ENCODE measurements at places on chromosomes 2 and 18.

DNA sequence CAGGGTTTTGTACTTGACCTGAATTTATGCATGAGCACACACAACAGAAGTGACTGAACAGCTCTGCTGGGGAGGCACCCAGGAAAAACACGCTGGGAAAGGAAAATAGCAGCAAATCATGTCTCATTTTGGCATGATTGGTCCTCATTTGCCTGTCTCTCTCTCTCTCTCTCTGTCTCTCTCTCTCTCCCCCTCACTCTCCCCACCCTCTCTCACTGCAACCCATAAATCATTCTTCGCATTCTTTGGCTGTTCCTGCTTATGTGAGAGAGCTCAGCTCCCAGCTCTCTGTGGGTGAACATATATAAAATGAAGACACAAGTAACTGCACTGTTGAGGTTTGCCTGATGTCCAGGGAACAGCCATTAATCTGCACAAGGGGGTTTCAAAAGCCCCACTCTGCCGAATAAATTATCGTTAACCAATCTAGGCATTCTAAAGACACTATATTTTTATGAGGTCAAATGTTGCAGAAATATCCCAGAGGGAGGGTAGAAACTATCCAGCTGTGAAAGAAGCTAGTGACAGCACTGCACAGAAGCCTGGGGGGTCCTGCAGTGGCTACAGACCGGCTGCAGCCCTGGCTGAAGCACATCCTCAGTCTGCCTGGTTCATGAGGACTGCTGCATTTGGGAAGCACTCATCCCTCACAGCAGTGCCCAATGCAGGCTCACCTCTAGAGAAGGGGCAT, 260.3 kb downstream of the AFF3 start:
- DNase-seq, result no peak

- DNase-seq, result no peak
Observed at GRCh38 chr2:8652774-8653426, 29.0 kb upstream of the ID2 start.

DNA sequence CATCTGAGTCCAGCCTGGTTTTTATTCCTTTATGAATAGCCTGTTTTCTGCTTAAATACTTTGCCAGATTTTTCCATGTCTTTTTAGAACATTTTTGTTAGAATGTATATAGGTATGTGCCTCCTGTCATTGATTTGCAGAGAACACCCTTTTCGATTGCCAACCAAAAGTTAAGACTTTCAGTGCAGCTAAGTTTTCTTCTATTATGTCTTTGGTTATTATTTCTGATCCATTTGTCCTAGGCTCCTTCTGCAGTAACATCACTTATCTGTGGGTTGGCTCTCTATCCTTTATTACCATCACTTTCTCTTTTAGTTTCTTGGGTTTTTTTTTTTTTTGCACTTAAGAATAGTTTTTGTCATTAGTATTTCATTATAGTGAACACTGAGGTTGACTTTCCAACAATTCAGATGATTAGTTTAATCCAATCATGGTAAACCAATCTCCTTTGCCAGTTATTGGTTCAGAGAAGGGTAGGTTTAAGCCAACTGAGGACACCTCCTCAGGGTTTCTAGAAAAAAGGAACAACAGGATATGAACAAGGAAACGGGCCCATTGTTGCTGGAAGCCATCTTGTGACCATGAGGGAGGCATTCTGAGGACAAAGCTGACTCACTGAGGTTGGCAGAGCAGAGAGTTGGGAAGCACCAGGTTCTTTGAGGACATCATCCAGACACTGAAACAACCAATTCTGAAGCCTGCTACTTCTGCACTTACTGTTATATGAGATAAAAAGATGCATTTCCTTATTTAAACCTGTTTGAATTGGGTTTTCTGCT, 37.9 kb upstream of the GBX2 start:
- DNase-seq, result no peak

DNA sequence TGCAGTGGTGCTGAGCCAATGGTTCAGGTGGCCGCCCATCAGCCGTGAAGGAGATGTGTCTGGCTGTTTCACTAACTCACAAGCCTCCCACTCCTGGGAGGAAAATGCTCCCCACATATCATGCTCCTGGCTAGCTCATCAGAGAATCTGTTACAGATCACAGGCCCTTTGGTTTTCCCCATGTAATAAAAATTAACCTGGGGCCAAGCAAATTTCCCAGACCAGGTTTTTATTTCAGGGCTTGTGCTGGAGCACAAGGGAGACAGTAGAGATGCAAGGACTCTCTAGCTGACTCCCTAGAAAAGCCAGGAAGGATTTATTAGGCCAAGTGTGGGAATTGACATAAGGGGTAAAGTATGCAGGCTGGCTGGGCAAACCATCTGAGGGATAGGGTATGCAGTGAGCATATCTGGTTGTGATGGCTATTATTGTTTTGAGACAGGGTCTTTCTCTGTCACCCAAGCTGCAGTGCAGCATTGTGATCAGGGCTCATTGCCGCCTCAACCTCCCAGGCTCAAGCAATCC, 40.6 kb upstream of the CCBE1 start:
- no peak for DNase-seq

- DNase-seq, result no peak
Observed at GRCh38 chr2:156810094-156810493, 373.9 kb downstream of the GPD2 start.

DNA sequence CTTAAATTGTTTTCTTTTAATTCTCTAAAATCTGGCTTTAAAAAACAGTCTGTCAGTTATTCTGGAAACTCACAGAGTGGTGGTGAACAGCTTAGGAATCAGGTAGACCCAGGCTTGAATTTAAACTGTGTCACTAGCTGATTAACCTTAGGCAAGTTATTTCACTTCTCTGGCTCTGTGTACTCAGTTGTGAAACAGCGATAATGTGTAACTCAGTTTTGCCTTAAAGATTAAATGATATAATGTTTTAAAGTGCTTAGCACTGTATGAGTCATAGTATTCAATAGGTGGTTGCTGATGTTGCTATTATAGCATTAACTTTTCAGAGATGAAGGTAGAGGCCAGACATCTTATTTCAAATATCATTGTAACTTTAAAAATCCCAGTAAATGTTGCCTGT, 40.7 kb downstream of the PKP4 start:
- DNase-seq, result no peak

GRCh38 chr2:84537251-84537650, 21.0 kb downstream of the DNAH6 start:
- no peak for DNase-seq

DNA sequence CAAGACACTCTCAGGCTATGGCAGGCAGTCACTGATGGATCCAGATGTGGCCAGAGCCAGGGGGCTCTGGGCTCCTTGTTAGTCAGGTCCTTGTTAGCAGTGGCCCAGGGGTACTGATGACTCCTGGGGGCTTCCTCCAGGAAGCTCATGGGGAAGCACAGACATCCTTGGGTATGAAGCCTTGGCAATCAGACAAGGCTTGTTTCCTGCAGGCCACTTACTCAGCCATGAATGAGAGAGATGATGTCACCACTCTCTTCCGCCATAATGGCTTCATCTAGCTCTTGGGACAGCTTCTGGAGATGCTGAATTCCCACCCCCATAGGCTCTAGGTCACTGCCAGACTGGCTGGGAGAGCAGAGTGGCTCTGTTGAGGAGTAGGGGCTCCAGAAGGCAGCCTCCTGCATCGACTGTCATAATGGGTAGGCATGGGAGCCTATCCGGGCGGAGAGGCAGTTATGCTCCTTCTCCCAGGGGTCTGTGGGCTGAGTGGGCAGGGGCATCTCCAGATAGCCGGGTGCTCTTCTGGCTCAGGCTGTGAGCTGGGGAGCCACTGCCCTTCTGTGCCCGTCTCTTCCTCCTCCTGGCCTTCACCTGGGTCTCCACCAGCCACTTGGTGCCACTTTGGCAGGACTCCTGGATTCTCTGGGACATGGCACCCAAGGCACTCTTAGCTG, 40.2 kb upstream of the BMPR2 start:
- no peak for DNase-seq

DNA sequence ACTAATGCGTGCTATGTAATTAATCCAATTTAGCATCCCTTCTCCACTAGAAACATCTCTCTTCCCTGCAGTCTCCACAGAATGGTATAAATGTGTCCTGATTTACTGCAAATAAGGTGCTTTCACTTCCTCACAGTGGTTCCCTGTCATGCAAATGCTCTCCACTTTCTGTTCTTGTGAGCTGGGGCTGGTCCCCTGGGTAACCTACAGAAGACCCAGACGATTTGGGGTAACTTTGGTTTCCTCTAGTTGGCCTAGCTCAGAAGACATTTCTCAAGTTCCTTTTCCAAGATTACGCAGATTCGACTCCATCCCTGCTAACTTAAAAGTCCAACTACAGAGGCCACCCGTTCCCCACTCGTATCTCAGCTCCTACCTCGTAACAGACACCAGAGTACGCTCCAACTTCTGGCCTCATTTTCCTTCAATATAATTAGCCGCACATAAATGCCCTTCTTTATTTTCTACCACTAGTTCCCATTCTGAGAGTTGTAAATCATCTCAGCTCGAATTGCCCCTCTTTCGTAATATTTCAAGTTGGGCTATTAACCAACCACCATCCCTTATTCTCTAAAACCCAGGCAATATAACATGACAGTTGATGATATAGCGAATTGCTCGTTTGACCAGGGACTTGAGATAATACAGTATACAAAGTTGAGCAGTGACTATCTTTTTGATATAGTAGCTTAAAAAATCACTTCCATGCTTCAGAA, 28.8 kb upstream of the NEDD4L start:
- DNase-seq, result peak; percentile 56

GRCh38 chr2:45452866-45453265, 158.2 kb downstream of the SRBD1 start:
- no peak for DNase-seq

DNA sequence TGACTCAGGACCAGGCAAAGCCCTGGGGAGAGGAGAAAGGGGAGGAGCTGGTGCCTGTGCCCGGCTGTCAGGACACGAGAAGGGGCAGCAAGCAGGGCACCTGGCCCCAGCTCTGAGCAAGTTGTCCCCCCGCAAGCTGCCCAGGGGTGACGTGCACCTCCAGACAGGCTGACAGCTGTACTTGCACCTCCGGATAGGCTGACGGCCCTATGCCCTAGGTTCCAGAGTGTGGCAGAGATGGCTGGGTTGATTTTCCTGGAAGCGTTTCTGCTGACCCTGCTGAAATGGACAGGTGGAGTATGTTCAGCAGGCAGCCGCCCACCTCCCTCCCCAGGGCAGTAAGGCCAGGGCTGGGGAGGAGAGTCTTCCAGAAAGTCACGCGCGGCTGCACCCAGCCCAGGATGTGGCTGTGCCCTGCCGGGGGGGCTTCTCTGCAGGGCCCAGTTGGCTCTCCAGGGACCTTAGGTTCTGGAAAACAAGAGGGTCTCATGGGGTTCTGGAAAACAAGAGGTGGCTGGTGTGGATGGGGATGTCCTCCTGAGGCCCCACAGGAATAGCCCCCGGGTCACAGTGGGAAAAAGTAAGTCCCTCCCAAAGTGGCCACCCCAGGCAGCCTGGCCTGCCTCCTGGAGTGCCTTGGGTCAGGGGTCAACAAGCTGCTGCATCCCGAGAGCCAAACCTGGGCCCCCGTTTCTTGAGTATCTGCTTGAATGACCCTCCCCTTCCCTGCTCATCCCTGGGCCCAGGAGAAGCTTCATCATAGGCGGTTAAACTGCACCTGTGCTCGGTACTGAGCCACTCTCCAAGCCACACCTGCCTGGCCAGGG, 71.4 kb upstream of the OTOS start:
- no peak for DNase-seq

GRCh38 chr2:134973241-134974138, 54.9 kb downstream of the CCNT2 start:
- peak; percentile 13 for DNase-seq

DNA sequence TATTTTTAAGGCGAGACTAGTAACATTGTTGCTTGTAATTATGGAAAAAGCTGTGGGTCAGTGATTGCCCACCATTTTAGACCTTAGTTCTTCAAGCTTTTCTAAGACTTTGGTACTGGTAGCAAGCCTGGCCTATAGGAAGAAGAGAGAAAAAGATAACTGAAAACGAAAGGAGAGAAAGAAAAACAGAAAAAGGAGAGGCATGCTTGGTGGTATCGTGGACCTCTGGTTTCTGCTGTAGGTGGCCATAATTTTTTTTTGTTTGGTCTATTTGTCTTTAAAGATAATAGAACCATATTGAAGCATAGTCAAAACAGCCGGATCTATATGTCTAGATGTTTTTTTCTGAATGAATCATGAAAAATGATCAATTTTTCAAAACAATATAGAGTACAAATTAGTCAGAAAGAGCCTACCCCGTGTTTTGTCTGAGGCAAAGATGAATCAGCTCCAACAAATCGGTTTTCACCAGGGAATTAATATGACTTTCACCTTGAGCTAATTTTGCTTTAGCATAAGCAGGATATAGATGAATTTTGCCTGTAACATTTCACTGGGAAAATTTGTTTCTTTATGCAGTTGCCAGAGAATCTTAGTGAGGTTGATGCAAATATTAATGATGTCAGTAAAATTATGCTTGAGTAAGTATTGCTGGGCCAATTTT, 45.7 kb downstream of the CCDC85A start:
- DNase-seq, result no peak

DNA sequence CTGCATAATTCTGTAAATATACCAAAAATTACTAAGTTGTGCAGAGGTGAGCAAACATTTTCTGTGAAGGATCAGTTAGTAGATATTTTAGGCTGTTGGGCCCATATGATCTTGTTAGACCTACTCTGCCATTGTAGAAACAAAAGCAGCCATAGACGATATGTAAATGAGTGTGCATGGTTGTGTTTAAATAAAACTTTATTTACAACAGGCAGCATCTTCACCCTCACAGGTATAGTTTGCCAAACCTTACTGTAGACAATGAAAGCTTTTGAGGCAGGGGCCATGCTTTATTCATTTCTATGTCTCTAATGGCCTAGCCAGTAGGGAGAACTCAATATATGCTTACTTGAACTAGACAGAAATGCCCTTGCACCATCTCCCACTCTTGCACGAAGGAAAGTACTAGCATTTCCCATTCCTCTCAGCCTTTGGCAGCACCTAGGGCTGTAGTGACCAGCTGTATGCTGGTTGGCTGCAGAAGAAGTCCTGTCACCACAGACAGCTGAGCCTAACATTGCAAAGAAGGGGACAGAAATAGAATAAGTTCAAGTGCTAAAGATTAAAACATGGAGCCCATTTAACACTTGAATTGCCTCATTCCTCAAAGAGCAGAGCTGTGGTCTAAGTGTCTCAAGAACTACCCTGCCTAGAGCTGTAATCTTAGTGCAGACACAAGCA, 305.1 kb upstream of the MGAT5 start:
- DNase-seq, result no peak

GRCh38 chr2:62354771-62355561, 151.0 kb downstream of the TMEM17 start:
- no peak for DNase-seq

GRCh38 chr2:143954844-143955243, 565.1 kb downstream of the ZEB2 start:
- DNase-seq, result no peak

GRCh38 chr18:59575995-59576394, 121.2 kb downstream of the CCBE1 start:
- no peak for DNase-seq

GRCh38 chr2:97673182-97673914, 3.8 kb downstream of the C2orf92 start:
- DNase-seq, result no peak

GRCh38 chr2:42914860-42915259, 122.5 kb upstream of the HAAO start:
- no peak for DNase-seq

Data from GM13977 (cell line).